ENCODE measurements at places on chromosomes 2 and 18.

GRCh38 chr2:210190345-210190744 lies 19.1 kb upstream of the KANSL1L start:
- H3K36me3 ChIP-seq, result no peaks in the 10 kb centered on the region
- no peak for DNase-seq
- H3K4me1 ChIP-seq, result peaks cover 2% of the 10 kb centered on the region
- H3K4me3 ChIP-seq, result no peak overlapping the region
- no peak overlapping the region for H3K27ac ChIP-seq
- peaks cover 7% of the 10 kb centered on the region for H3K27me3 ChIP-seq

GRCh38 chr2:208570851-208571763 lies 164.5 kb downstream of the PTH2R start:
- H3K4me3 ChIP-seq, result no peak overlapping the region
- H3K27ac ChIP-seq, result no peak overlapping the region
- H3K4me1 ChIP-seq, result no peaks in the 10 kb centered on the region
- DNase-seq, result no peak
- no peaks in the 10 kb centered on the region for H3K27me3 ChIP-seq
- H3K36me3 ChIP-seq, result no peaks in the 10 kb centered on the region

GRCh38 chr2:241298673-241299072 lies 16.8 kb downstream of the HDLBP start:
- no peak for DNase-seq
- peak overlapping the region; percentile 45 for H3K27ac ChIP-seq
- peaks cover 21% of the 10 kb centered on the region for H3K36me3 ChIP-seq
- no peaks in the 10 kb centered on the region for H3K27me3 ChIP-seq
- no peak overlapping the region for H3K4me3 ChIP-seq

DNA sequence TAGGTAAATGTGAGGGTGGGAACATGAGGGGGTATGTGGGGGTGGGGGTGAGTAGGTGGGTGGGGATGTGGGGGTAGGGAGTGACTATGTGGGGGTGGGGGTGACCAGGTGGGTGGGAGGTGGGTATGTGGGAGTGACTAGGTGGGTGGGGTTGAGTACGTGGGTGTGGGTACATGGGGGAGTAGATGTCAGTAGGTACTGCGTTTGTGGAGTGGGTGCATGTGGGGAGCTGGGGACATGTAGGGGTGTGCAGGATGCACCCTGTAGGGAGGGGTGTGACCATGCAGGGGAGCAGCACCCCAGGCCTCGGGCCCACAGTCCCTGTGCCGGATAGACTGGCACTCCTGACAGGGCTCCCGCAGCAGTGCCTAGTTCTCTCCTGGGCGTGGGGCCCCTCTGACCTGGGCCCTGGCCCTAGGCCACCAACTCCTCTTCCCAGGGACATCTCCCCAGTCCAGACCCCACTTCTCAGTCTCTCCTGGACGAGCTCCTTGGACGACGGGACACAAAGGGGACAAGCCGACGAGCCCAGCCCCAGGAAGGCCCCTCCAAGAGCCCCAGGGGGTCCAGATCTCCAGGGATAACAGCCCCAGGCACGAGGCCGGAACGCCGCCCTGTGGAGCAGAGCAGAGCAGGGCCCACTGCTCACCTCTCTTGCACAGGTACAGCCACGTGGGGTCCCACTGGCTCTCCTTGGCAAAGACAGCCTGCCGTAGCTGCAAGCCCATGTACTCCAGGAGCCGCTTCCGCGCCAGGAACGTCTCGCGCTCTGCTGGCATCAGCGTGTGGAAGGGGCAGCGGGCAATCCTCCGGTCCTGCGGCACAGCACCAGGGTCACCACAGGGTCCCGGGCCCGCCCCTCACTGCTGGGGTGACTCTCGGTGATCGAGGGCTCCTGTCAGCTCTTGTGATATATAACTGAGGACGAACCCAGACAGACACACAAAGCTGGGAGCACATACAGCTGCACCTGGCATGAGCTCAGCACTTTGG lies 58.2 kb downstream of the ANKMY1 start:
- H3K27me3 ChIP-seq, result no peaks in the 10 kb centered on the region
- DNase-seq, result peak; percentile 23
- no peak overlapping the region for H3K27ac ChIP-seq

DNA sequence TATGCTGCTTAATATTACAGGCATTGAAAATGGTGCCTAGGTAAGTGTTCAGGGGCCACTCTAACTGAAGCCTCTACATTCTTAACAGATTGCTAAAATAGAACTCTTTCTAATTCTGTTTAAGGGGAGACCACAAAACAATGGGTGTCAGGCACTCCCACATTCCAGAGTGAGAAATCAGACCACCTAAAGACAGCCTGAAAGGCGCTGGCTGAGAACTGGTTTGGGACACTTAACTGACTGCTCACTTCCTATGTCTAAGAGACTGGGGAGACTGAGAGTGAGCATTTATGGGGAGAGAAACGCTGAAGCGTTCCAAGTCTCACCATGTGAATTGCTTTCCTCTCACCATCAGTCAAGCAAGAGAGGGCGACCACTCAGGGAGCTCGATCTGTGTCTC lies 108.8 kb upstream of the ITGB6 start:
- no peak for DNase-seq
- H3K36me3 ChIP-seq, result peaks cover 71% of the 10 kb centered on the region
- peak overlapping the region; percentile 1 for H3K27ac ChIP-seq
- H3K4me3 ChIP-seq, result no peak overlapping the region
- peaks cover 19% of the 10 kb centered on the region for H3K4me1 ChIP-seq
- H3K27me3 ChIP-seq, result no peaks in the 10 kb centered on the region

DNA sequence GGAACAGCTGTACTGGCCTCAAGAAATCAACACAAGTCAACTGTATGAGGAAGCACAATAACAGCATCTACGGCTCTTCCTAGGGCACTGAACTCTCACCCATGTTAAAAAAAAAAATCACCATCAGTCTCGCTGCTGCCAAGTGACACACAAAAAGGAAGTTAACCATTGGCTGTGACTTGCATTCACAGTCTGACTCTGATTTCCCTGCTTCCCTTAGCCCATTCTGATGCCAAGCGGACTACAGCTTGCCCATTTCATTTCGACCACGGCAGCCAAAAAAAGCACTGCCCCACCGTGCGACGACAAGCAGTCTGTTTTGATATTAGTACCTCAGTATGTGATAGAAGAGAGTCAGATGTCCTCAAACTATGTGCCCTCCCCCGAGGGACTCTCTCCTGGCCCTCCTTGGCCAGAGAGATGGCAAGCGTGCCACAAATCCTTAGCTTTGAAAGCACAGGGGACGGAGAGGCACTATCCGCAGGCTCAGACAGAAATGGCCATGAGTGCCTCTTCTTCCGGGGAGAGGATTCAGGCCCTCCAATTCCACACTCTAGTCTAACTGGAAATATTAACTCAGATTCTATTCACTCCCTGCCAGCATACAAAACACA lies 250.0 kb downstream of the TCF4 start:
- no peaks in the 10 kb centered on the region for H3K27me3 ChIP-seq
- no peaks in the 10 kb centered on the region for H3K4me1 ChIP-seq
- DNase-seq, result no peak
- H3K36me3 ChIP-seq, result no peaks in the 10 kb centered on the region
- H3K27ac ChIP-seq, result no peak overlapping the region
- H3K4me3 ChIP-seq, result no peak overlapping the region

GRCh38 chr18:60377778-60378469 lies 5.3 kb upstream of the MC4R start:
- no peak overlapping the region for H3K27ac ChIP-seq
- no peaks in the 10 kb centered on the region for H3K4me1 ChIP-seq
- no peak overlapping the region for H3K4me3 ChIP-seq
- H3K36me3 ChIP-seq, result no peaks in the 10 kb centered on the region
- no peaks in the 10 kb centered on the region for H3K27me3 ChIP-seq
- no peak for DNase-seq

DNA sequence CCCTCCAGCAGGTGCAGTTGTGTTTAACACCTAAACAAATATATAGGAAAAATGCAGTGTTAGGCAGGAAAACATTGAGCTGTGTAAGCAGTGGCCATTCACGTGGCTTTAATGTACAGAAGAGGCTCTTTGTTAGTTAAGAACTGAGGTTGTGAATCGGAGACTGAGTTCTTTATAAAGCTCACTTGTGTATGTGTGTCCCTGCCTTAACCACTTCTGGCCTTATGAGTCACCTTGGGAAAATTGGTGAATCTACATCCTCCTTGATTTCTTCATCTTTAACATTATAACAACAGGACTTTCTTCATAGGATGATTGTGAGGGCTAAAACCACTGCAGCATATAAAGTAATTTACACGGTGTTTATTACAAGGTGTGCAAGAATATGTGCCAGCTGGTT lies 188.4 kb upstream of the TPO start:
- DNase-seq, result no peak
- no peak overlapping the region for H3K27ac ChIP-seq
- no peak overlapping the region for H3K4me3 ChIP-seq
- H3K4me1 ChIP-seq, result no peaks in the 10 kb centered on the region
- no peaks in the 10 kb centered on the region for H3K36me3 ChIP-seq

DNA sequence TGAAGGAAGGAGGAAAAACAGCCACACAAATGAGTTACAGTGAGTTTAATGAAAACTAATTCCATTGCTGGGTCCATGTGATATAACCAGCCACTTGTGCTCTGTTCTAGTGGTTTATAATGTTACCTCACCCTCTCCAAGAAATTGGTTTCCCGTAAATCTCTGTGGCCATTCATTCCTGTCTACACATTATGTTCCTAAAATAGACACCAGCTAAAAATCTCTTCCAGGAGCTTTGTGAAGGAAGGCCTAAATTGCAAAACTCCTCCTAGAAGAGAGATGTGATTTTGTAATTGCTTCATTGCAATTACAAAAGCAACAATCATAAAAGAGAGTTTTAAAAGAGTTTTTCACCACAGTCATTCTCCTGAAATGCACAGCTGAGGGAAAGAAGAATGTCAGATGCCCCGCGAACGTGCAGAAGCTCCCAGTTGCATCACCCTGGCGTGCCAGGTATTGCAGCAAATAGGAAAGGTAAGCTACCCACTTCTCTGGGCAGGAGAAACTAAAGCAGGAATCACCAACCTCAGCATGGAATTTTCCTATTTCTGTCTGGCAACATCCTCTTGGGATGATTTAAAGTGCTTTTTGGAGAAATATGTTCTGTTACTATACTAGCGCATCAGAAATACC lies 1.7 kb downstream of the SCN1A start:
- no peak overlapping the region for H3K27ac ChIP-seq
- H3K27me3 ChIP-seq, result peaks cover 28% of the 10 kb centered on the region
- peaks cover 2% of the 10 kb centered on the region for H3K4me1 ChIP-seq

DNA sequence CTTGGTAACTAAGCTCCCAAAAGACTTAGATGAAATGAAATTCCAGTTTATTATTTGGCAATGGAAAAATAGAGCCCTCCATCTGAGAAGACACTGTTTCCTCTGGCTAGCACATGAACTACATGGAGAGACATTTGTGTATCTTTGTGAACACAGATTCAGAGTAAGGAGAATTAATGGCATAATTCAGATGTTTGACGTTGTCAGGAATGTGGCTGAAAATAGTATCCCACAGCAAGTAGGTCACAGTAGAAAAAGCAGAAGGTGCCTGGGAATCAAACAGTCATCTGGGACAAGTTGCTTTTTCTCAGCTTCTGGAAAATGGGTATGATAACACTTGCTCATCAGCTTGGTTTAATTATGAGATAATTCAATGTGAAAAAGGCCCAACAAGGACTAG lies 288.6 kb downstream of the PTPRM start:
- H3K27ac ChIP-seq, result no peak overlapping the region
- H3K27me3 ChIP-seq, result no peaks in the 10 kb centered on the region
- no peak for DNase-seq
- H3K4me3 ChIP-seq, result no peak overlapping the region

DNA sequence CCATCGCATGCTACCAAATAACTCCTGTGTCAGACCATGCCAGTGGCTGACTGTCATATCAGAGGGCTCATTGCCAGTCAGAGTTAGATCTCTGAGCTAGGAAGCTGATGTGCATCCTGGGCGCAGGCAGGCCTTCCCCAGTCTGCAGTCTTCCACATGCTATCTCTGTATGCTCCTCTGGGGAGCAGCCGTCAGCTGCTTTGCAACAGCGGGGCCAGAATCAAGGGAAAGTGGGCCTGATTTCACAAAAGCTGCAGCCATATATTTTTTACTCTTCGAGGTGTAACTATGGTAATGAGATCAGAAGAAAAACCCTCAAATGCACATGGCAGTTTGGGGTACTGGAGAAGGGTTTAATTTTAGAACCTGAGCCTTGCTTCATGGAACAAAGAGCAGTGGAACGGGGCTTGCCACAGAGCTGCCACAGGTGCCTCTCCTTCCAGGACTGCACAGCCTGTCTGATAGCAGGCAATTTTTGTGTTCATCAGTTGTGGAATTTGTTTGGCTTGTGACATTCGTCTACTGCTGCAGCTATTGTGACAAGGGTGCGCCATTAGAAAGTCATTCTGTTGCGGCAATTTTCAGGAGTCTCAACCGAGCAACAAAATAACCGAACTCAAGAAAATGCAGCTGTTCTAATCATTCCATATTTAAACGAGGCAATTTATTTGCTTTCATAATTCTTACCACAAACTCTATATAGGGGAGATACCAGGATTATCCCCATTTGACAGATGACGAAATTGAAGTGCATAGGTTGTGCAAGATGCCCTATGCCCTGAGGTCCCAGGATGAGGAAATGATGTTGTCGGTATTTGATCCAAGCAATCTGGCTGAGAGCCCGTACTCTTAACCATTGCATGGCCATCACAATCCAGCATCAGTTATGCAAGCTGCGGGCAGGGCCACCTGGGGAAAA lies 109.6 kb upstream of the CYRIA start:
- H3K36me3 ChIP-seq, result no peaks in the 10 kb centered on the region
- H3K4me3 ChIP-seq, result no peak overlapping the region
- no peak for DNase-seq

DNA sequence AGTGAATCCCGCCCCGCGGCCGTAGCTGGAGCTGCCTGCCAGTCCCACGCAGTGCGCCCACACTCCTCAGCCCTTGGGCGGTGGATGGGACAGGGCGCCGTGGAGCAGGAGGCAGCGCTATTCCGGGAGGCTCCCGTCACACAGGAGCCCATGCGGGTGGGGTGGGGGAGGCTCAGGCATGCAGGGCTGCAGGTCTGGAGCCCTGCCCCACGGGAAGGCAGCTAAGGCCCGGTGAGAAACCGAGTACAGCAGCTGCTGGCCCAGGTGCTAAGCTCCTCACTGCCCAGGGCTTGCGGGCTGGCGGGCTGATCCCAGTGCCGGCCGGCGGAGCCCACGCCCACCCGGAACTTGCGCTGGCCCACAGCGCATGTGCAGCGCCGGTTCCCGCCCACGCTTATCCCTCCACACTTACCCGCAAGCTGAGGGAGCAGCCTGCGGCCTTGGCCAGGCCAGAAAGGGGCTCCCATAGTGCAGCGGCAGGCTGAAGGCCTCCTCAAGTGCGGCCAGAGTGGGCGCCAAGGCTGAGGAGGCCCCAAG lies 1152.8 kb upstream of the CELF4 start:
- H3K4me3 ChIP-seq, result no peak overlapping the region
- H3K27ac ChIP-seq, result no peak overlapping the region
- no peaks in the 10 kb centered on the region for H3K27me3 ChIP-seq
- no peaks in the 10 kb centered on the region for H3K4me1 ChIP-seq
- DNase-seq, result no peak

DNA sequence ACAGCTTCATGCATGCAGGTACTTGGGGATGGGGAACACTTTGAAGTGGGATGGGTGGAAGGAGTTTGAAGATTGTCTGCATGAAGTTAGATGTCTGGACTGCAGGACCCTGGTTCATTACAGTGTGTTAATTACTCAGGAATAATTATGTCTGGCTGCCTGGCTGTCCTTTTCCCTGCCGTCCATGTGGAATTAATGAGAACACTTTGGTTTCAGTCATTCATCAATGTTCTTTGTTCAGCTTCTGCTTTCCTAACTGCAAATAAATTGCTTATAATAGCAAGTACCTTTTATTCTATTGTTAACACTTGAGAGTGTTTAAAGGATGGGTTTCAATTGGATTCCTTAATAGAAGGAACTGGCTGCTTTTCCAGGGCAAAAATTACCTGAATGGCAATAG lies 35.8 kb downstream of the MTCL1 start:
- no peaks in the 10 kb centered on the region for H3K27me3 ChIP-seq
- no peak overlapping the region for H3K4me3 ChIP-seq
- H3K4me1 ChIP-seq, result peaks cover 33% of the 10 kb centered on the region
- H3K27ac ChIP-seq, result no peak overlapping the region

All from activated T-cell treated with anti-CD3 and anti-CD28 coated beads, Interleukin-2, amount 50 U/mL, for 24 hours (primary cell).